ENCODE measurements at places on chromosomes 3 and 15.
A peak's percentile ranks its signal among the peaks of the same experiment; 100 is the strongest.

DNA sequence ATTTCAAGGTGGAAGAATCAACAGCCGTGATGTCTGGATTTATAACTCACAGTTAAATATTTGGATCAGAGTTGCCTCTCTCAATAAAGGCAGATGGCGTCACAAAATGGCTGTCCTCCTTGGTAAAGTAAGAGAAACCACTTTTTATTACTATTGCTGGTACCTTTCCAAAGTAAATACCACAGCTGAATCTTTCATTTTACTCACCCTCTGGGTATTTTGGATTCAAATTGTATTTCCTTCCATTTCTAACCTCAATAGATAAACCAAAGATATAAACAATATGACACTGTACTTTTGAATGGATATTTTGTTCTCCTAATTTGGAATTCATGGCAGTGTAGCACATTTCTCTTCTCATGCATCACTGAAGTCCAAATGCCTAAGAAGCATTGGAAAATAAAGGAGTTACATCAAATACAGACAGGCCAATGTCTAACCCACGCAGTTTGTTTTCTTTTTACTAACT lies 29.5 kb downstream of the KLHL24 start:
- DNase-seq, result no peak

DNA sequence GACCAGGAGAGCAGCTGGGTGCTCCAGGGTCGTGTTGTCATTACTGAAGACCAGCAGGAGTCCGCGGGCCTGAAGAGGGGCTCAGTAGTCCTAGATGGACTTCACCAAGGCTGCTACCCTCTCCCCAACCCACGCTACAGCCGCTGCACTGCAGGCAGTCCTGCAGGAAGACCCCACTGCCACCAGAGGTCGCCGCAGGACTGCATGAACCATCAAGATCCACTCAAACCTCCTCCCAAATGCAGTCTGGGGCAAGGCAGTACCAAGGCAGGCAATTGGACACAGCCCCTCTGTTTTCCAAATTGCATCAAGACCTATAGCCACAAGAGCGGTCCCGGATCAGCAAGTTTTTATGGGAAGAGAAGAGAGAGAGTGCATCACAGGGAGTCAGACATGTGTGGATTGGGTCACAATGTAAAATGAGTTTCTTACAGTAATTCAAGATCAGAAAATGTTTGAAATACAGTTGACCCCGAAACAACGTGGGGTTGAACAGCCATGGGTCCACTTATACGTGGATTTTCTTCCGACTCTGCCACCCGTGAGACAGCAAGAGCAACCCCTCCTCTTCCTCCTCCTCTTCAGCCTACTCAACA lies 46.7 kb downstream of the DZIP1L start:
- peak; percentile 61 for DNase-seq

GRCh38 chr3:3817865-3818264 lies 18.6 kb downstream of the LRRN1 start:
- DNase-seq, result no peak

DNA sequence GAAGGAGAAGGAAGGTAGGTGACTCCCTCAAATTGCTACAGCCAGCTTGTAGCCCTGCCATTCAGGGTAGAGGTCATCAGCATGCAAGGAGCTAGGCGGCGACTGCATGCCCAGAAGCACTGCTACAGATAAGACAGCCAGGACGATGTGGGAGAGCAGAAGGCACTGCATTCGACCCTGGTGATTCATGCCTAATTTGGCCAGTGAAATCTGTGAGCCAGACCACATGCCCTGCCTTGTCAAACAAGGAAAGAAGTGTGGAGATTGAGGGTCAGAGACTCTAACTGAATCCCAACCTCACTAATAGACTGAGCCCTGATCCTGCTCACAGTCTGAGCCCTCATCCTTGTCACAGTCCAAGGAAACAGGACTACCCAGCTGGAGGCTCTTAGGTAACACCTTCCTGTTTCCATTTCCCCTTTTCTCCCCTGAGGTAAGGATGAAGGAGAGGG lies 86.6 kb downstream of the LINGO1 start:
- no peak for DNase-seq

DNA sequence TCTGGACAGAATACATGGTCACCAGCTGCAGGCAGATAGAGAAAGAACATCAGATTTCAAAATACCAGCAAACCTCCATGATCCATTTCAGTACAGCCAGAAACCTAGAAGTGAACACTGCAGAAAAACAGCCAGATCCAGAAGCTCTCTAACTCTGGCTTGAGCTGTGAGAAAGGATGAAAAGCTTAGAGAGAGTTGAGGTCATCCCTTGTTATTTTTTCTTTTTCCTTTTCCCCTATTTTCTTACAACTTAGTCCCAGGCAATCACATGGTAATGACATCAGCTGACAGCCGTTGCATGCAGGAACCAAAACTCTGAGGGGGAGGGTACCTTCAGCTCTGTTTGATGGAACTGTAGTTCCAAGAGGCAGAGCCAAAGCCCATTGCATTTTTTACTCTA lies 113.2 kb downstream of the TCF12 start:
- no peak for DNase-seq

DNA sequence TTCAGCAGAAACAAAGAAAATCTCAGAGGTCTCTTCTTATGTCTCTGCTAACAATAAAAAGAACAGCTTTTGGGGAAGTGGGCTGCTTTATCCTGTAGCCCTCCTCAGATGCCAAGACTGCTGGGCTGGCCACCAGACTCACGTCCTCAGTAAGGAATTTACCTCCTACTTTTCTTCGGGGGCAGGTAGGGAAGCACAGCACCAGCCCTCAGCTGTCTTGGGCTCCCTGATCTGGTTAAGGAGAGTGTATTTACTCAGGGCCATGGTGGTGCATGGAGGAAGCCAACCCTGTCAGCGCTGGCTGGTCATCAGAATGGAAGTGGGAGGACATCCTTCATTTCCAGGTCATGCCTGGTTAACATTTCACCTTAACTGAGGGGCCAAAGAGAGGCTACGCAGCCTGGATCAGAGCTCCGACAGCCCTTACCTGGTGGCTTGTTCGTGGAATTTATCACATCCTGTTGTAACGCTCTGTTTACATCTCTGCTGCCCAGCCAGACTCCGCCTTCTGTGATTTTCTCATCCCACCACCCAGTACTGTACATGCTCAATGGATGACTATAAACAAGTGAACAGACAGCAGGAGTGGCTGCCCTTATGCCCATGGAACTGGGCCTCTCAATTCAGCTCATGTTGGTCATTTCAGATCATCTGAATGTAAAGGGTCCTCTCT lies 108.3 kb downstream of the IGF2BP2 start:
- no peak for DNase-seq

- DNase-seq, result no peak
Measured at GRCh38 chr15:47609693-47610092, 107.6 kb upstream of the SEMA6D start.

DNA sequence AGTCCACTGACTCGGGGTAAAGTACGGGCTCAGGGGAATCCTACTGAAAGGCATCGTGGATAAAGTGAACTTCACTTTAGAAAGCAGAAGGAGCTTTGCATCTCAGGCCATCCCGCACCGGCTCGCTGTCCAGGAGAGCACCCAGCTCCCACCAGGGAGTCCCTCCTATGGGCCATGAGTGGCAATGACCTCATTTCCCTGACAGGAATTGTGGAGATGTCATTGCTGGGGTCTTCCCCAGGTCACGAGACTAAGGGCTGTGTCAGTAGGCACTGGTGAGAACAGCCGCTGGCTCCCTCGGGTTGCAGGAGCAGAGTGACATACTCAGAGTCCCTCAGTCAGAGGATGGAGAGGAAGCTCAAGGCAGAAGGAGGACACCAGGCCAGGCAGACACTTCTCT lies 97.3 kb downstream of the XXYLT1 start:
- DNase-seq, result no peak

DNA sequence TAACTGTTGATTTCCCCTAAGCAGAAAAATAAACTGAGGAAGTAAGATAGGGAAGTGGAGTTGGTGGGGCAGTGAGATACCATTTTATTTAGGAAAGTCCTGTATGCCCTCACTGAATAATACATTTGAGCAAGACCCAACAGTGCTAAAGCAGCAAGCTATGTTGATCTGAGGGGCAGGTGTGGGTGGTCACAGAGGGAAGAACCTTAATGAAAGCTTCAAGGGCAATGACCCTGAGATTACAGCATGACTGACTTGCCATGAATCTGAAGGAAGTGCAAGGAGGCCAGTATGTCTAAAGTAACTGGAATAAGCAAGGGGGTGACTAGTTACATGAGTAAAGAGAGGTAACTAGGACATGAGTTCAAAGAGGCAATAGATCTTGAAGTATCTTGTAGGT lies 159.5 kb downstream of the CD47 start:
- no peak for DNase-seq

- DNase-seq, result no peak
Measured at GRCh38 chr15:69760258-69760845, 307.7 kb downstream of the RPLP1 start.

DNA sequence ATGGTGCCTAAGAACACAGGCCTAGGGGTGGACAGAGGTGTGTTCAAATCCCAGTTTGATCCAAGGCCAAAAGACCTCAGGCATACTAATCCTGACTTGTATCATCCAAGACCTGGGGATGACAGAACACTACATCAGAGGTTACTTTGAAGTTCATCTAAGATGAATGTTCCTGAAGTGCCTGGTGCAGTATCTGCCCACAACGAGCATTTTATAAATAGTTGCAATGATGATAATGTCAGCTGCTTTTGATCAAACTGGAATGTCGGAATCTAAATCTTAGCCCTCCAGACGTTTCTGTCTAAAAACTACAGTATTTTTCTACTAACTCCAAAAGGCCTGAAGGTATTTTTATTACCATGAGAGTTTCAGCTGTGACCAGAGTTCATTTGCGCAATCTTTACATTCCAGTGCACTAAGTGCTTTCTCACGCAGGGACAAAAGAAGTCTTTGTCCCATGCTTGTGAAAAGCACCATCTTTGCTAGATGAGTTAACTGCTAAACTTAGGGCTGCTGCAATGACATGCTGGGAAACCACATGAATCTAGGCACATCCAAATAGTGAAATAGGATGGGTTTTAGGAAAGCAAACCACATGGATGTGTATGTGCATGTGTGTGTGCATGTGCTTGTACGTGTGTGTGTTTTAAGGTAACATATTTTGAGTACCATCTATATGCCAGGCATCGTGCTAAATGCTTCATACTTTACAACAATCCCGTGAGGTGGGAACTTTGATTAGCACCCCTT lies 18.1 kb downstream of the ANXA2 start:
- no peak for DNase-seq

All from activated CD8-positive, alpha-beta memory T cell treated with anti-CD3 and anti-CD28 coated beads for 1 hour (primary cell).